ENCODE measurements at places on chromosomes 5 and 9.
A peak's percentile ranks its signal among the peaks of the same experiment; 100 is the strongest.

- DNase-seq = no peak
Measured at GRCh38 chr5:159965031-159965837, 43.7 kb upstream of the TTC1 start.

- DNase-seq = no peak
Measured at GRCh38 chr9:83642793-83643192, 19.9 kb downstream of the IDNK start.

- no peak for DNase-seq
Measured at GRCh38 chr9:37990404-37991015, 78.5 kb downstream of the SHB start.

- DNase-seq = peak; percentile 9
Measured at GRCh38 chr9:125747765-125748445, 732 bp downstream of the PBX3 start.

DNA sequence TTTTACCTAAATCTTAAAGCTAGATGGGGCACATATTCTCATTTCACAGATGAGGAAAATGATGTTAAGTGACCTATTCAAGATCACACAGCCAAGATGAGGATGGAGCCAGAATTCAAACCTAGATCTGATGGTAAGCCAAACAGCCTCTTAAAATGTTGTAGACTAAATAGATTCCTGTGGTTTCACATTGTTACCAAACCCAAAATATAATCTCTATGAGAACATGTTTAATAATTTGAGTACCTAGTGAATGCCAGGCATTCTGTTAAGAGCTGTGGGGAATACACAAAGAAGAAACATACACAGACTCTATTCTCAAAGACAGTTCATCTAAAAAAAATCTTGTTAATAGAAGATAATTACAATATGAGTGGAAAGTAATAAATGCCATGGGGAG lies 25.2 kb downstream of the HOMER1 start:
- DNase-seq = no peak

DNA sequence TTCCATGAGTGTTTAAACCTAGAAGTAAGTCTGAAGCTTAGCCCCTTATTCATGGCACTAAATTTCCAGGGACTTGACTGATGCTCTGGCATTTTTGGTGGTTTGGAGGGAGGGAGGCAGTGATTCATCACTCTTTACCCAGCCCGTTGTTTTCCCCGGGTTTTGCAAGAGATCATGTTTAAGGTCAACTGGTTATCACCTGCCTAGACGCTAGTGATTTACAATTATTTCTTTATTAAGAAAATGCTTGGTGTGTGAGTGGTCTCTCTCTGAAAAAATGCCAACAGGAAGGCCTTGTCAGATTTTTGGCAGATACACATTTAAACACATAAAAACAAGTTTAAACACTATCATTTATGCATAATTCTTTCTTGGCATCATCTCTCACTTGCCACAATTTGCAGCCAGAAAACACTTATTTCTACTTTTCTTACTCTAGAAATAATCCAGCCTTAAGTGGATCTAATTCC lies 737.9 kb upstream of the ZNF608 start:
- no peak for DNase-seq

DNA sequence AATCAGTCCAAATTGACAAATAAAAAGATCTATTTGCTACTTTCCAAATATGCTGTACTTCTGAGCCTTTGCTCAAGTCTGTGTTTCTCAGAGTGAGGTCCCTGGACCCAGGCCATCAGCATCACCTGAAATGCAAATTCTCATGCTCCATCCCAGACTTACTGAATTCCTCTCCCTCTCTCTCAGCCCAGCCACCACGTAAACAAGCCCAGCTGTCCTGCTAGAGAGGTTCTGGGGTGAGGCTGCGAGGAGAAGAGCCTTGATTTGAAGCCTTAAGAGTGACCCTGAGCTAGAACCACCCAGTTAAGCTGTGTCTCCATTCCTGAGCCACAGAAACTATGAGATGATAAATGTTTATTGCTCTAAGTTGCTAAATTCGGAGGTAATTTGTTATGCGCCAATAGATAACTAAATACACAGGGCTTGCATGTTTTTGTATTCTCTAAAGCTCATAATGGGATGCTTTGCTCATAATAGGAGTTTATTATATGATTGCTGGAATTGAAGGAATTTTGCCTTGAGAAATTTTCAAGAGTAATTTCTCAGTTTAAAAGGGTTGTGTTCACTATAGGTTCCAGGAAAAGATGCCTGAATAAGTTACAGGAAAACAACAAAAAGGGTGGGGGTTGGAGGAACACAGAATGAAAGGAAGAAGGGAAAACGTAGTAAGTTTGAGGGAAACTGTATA lies 98.9 kb upstream of the SPATA31D4 start:
- DNase-seq = no peak

DNA sequence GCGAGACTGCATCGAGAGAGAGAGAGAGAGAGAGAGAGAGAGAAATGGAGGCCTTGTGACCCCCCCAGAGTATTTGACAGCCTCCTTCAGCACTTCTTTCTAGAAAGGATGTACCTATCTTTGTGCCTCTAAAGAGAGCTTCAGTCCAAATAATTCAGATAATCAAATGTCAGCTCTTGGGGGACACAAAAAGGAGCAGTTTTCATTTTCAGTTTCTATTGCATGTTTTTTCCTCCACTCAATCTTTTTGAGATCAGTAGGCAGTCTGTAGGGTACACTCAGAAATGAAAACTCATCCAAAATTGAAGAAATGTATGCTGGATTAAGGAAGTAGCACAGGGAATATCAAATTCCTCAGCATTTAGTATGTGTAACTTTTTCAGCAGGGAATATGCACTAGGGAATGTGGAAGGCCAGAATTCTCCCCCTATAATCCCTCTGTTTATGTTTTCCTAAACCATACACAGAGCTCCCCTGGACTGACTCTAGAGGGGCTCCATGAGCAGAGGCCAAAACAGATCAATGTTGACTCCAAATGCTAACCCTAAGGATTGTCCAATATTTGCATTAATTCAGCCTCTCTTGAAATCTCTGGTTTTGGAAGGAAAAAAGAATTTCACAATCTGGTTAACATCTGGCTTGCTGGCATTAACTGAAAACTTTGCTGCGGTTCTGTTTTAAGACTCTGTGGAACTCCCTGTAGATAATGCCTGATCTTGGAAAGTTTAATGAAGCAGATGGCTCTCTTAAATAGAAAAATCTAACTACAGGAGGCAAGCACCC lies 250.1 kb downstream of the CEMIP2 start:
- DNase-seq = no peak

GRCh38 chr9:134484479-134484878 lies 157.1 kb upstream of the COL5A1 start:
- DNase-seq = no peak

DNA sequence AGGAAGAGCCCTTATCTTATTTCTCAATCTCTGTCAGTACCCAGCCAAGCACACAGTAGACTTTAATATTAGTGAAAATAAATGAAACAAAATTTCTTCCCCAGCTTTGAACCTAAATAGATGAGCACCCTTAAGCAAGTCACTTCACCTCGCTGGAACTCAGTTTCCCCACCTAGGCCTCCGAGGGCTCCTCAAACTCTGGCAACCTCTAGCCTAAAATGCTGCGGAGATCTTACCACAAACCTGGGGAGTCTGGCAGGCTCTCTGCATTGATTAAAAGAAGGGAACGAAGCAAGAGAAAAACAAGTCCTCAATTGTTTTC lies 326 bp downstream of the RIGI start:
- peak; percentile 6 for DNase-seq

- DNase-seq = no peak
Measured at GRCh38 chr9:114583371-114584155, 4.0 kb upstream of the ATP6V1G1 start.

DNA sequence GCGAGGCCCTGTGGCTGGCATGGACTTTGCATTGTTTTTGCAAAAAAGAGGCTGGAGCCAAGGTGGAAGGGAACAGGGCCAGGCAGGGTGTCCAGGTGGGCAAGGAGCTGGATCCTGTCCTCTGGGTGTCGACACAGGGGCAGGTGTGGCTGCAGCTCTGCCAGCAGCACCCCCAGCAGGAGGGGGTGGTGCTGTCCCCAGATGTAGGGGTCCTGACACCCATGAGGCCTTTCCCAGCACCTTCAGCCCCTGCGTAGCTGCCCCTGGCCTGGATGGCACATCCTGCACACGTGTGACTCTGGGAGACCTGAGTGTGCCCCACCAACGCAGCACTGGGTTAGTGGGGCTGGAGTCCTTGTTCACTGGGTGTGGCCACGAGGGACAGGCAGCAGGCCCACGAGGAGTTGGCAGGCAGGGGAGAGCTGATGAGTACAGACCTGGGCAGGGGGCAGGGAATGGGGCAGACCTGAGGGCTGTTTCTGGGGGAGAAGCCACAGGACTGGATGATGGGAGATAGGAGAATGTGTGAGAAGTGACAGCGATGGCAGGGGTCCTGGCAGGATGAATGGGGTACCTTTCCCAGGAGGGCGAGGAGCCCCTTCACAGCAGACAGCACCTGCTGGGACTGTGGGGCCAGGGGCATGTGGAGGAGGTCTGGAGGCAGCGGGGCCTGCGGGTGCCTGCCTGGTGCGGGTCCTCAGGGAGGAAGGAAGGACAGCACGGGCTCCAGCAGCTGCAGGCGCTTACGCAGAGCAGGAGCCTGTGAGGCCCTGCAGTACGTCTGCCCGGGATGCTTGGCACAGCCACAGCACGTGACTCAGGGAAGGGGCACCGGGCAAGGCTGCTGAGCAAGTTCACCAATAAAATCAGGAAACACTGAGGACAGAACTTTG lies 3.6 kb upstream of the RASGEF1C start:
- DNase-seq = no peak

GRCh38 chr5:34826347-34826746 lies 12.6 kb upstream of the TTC23L start:
- no peak for DNase-seq

DNA sequence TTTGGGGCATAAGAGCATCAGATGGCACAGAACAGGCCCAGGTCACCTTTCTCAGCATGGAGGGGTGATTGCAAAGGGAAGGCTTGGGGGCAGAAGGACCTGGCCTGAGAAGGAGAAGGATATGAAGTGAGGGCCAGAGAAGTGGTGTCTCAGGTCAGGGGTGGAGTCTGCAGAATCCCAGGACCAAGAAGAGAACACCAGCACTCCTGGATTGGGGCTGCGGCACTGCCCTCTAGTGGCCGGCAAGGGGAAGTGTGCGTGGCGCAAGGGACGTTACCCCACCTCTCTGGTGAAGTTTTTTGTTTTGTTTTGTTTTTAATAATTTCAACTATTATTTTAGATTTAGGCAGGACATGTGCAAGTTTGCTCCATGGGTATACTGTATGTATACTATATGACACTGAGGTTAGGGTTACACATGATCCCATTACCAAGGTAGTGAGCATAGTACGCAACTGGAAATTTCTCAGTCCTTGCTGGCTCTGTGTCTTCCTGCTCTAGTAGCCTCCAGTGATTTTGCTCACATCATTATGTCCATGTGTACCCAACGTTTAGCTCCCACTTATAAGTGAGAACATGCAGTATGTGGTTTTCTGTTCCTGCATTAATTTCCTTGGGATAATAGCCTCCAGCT lies 1548.6 kb downstream of the EFNA5 start:
- no peak for DNase-seq

- no peak for DNase-seq
Measured at GRCh38 chr9:90842996-90843395, 41.4 kb downstream of the SYK start.

DNA sequence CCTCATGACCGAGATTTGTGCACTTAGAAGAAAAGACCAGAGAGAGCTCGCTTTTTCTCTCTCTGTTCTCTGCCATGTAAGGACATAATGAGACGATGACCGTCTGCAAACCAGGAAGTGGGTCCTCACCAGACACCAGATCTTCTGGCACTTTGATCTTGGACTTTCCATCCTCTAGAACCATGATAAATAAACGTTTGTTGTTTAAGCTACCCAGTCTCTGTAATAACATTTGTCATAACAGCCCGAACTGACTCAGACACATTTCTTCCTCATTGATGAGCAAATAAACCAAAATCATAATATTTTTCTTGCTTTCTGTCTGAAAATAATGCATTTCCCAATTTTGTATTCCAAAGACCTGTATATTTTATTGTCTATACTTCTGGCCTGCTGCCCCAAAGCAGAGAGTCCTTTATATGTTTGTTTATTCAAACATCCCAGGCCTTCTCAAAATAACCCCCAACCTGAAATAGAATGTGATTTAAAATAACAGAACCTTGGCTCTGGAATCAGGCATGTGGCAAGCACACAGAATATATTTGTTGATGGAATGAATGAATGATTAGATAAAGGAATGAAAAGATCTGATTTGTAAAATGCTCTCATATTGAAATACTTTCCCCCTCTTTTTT lies 396.5 kb downstream of the ADGRV1 start:
- no peak for DNase-seq

- no peak for DNase-seq
Measured at GRCh38 chr9:33690143-33690933, 105.0 kb upstream of the PRSS3 start.

DNA sequence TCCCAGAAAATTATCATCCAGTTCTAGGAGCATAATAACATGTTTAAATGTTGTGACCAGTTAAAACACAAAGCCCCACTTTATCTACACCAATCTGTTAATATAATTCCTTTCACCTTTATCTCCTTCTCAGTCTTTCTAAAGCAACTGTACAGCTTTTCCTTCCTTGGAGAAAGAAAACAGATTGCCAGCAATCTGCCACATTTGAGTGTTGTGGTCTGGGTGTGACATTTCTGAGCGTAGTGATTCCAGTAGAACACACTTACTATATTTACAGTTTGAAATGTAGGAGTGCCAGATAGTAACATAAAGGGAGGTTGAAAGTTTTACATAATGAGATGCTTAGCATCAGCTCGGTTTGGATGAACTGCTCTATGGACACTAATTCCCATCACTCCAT lies 76.1 kb downstream of the KCNN2 start:
- no peak for DNase-seq

DNA sequence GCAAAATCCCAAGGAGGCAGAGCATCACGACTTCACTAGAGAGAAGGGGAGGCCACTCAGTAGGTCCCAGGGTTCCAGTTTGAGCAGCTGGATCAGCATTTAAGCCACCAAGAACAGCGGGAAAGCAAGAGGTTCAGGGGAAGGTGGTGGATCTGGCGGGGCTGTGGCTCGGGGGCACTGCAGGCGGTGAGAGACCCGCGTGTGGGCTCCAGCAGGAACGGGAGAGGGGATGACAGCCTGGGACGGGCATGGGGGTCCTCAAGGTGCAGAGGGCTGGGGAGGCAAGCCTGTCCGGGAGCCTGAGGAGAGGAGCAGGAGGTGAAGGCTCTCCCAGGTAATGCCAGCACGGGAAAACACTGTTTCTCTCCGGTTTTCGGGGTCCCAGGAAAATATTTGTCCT lies 123.6 kb downstream of the IRX2 start:
- no peak for DNase-seq

- peak; percentile 99 for DNase-seq
Measured at GRCh38 chr5:154754460-154755360, 467 bp upstream of the LARP1 start.
